ENCODE measurements at places on chromosomes 2 and 18. TPM values are rescaled to one million over a fixed set of nuclear protein-coding genes. Genes with fewer than 3 reads are reported as not detected.

ERMN gene
- not detected for total RNA-seq

SLC5A7 gene
- not detected for total RNA-seq

GLI2 gene
- total RNA-seq, result 4.0 TPM

NT5C1B gene
- total RNA-seq, result not detected

SS18 gene
- 83.1 TPM for total RNA-seq

TUBB8B gene
- not detected for total RNA-seq

DQX1 gene
- total RNA-seq, result 0.16 TPM

HOXD11 gene
- total RNA-seq, result not detected

HOXD12 gene
- total RNA-seq, result not detected

GATA6 gene
- 3.5 TPM for total RNA-seq

Measured in bronchial smooth muscle cell (primary cell).